ENCODE measurements at places on chromosomes 11 and 22.
A peak's percentile ranks its signal among the peaks of the same experiment; 100 is the strongest.

- no peak for DNase-seq
Observed at GRCh38 chr22:38131399-38131798, 20.9 kb upstream of the BAIAP2L2 start.

GRCh38 chr22:36430863-36431262, 43.1 kb upstream of the MYH9 start:
- no peak for DNase-seq

DNA sequence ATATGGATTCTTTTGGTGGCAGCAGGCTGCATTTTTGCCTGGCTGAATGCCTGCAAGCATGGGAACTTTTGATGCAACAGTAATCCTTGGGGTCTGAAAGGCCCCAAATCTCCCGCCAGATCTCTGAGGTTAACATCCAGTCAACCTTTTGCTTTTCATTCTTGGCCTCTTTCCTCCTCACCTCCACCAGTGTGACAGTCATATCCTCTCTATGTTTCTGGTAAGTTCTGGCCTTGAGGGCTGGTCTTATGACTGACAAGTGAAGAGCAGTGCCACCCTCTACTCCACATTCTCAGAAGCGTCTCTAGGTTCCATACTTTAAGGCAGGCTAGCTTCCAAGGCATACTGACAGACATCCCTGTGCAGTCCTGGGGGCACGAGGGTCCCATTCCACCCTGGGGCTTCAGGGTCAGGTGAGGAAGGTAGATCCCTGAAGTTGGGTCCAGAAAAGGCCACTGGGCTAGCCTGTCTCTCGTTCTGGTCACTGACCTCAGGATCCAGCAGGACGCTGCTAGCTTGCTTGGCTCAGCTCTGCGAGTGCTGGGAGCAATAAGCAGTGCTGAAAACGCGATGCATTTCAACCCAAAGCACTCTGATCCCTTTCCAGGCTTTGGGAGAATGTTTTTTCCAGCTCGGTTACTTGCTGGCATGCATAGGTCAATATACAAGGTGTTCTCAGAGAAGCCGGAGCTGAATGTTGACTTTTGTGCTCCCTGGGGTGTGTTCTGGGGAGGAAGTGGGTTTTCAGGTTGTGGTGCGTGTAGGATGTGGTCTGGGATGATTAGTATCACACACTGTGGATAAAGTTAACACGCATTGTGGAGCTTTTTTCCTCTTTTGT, 75.2 kb downstream of the PTPRJ start:
- DNase-seq: peak; percentile 68

DNA sequence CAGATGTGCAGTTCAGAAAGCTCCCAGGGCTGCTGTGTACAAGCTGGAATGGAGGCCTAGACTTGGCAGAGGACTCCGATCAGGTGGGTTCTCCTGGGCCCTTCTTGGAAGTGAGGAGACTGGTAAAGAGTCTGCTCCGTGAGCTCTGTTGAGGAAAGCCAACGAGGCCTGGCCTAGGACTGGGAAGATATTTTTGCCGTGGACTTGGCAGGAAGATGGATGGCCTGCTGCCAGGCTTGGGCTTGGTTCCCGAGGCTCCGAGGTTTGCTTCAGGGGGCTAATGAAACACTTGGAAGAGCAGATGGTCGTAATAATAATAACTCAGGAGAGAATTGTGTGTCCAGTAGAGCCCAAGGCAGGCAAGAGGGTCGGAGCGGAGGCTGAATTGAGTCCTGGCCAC, 3.9 kb downstream of the GALR3 start:
- DNase-seq: no peak

GRCh38 chr22:33887173-33887572, 33.1 kb downstream of the LARGE1 start:
- DNase-seq: no peak

DNA sequence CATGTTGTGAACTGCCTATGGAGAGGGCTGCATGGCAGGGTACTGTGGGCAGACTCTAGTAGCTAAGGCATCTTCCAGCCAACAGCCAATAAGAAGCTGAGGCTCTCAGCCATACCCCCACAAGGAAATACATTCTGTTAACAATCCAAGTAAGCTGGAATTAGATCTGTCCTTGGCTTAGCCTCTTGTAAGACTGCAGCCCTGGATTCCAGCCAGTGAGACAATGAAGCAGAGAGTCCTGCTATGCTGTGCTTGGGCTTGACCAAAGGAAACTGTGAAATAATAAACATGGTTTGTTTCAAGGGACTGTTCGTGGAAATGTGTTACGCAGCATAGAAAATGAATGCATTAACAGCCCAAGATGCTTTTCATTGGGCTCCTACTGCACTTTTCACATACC, 1097.4 kb upstream of the CCDC90B start:
- DNase-seq: no peak

DNA sequence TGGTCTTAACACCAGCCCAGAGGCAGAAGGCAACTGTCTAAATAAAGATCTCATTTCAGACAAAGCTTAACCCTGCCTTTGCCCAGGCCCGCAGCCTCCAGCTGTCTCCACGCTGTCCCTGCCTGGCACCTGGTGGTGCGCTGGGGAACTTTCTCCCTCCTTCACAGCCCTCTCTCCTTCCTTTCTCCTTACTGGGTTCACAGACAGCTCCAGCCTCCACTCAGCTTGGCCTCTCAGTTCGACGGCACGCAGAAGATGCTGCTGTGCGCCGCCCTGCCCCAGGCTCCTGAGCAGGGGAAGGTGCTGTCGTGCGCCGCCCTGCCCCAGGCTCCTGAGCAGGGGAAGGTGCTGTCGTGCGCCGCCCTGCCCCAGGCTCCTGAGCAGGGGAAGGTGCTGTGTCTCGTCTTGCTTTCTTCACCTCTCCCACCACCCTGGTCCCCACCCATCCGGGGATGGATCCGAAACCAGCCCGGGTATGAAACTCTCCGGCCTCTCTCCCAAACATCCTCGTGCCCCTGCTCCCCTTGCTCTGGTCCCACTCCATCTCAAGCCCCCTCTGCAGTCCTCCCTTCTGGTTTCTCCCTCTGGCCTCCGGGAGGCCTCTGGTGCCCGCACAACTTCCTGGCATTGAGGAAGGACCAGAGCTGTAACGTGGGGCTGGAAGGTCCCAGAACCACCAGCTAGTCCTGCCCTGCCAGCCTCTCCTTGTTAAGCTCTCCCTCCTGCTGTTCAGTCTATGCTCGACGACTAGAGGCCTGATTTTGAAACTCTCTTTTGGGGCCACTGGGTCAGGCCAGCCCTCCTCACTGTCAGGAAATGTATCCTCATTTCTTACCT, 22.9 kb upstream of the JAM3 start:
- peak; percentile 21 for DNase-seq

GRCh38 chr11:21806947-21807346, 385.9 kb upstream of the ANO5 start:
- DNase-seq: no peak

GRCh38 chr11:13260201-13260962, 17.2 kb upstream of the BMAL1 start:
- no peak for DNase-seq

DNA sequence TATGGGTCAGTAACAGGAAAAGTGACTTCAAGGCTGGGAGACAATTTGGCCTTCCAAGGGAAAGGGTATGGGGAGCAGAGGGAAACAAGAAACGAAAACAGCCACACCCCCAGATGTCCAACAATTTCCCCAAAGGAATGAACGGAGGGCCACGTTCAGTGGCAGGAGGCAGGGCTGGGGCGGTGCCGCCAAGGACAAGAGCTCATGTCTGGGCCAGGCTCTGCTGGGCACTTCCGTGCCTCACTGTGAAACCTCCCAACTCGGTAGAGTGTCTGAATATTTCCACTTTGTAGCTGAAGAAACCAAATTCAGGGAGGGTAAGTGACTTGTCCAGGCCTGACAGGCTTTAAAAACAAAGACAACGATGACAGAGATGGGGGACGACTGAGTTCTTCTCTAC, 11.9 kb downstream of the IFT27 start:
- DNase-seq: no peak

DNA sequence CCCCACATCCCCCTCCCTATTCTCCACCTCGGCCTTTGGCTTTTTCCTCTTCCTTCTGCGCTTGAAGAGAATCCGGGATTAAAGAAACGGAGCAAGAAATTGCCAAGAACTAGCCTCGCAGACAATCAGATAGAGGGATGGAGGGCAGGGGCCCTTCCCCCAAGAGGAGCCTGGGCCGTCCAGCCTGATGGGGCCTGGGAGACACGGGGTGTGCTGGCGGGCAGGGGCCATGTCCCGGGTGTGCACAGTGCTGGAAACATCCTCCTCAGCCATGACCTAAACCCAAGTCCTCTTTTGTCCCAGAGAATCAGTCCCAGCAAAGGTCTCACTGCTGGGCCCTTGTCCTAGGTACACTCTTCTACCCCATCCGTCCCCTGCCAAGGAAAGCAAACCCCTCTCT, 47.7 kb upstream of the LMO1 start:
- no peak for DNase-seq

DNA sequence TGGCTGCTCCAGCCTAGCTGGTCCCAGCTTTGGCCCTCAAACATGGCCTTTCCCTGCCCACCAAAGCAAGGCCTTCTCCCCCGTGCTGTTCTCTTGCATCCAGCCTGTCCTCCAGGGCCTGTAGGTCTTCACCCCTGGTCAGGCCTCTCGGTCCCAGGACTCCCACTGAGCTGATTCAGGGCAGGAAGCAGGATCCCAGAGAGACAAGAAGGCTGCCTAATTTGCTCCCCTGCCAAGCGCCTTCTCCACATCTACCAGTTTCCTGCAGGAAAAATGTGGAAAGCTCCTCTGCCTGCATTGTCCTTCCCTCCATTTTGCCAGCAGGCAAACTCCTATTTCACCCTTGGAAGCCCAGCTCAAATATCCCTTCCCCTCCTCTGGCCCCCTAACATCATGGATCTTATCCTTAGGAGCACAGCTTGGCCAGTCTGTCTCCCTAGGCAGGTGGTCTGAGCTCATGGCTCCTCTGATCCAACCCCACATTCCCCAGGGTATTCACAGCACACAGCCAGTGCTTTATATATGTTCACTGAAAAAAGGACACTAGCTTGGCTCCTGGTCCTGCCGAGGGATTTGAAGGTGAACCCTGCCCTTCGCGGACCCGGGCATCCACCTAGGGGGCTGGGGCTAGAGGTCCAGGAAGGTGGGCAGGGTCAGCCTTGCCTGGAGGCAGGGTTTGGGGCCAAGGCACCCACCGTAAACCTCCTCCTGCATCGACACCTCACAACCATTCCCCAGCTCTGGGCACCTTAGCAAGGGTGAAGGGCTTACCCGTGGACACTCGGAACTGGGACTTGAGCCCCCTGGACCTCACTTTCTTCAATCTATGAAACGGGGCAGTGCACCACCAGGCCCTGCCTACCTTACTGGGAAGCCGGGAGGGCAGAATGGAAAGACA, 968 bp downstream of the RHBDD3 start:
- DNase-seq: no peak

DNA sequence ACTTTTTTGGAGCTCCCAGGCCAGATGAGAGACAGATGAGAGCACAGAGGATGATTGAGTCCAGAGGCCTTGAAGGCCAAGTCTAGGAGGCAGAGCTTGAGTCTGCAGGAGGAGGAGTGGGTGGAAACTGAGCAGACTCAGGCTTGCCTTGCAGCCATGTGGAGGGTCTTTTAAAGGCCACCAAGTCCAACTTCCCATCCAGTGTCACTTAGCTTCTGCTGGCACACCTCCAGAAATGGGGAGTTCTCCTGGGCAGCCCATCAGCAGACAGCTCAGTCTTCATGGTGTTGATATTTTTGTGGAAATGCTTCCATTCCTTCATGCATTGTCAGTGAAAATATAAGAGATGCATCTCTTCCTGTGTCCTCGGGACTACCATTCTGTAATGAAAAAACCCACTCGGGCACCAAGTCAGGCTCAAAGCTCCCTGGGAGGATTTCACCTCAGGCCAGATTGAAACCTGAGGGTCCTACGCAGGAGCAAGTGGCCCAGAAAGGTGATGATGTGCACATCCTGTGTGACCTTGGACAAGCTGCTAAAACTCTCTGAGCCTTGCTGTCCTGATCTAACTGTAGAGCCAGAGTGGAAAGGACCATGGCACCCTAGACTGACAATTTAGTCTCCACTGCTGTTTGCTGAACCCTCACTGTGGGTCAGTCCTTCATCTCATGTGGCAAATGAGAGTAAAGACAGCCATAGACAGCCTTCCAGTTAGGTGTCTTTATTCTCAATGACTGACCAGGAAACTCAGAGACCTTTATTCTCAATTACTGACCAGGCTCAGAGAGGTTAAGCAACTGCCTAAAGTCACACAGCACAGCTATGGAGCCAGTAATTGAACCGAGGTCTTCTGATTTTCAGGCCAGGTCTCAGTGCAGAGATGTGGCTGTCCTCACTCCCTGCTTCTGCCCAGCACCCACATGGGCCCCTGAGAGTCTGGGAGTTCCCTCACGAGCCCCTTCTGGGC, 2.9 kb upstream of the LRRC32 start:
- DNase-seq: no peak

DNA sequence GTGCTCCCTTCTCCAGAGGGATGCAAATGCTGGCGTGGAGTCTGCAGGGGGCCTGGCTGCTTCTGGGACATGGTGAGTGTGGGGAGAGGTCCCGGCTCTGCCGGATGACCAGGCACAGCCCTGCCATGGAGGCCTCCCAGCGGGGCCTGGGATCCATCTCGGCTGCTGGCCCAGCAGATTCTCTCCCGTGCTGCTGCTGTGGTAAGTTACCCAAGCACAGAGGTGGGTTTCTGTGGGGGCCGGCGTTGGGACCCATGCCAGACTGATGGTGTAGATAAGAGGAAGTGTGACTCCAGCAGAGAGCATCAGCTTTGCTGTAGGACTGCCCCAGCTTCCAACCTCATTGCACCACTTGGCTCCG, 147.5 kb upstream of the B3GAT1 start:
- no peak for DNase-seq

DNA sequence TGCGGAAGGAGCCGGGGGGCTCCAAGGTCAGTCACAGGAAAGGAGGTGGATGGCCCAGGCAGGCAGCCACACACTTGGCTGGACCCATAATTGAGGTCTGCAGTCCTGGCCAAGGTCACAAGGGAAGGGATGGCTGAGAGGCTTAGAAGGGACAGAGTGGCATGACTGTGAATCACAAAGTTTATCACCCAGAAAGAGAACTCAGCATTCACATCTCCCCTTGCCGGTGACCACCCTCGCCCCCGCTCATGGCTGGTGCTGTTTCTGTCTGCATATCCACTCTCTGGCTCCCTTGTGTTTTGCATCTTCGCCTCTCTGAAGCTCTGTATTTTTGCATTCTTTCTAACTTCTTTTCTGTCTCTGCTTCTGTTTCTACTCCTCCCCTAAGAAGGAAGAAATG, 117.5 kb downstream of the FEZ1 start:
- no peak for DNase-seq

DNA sequence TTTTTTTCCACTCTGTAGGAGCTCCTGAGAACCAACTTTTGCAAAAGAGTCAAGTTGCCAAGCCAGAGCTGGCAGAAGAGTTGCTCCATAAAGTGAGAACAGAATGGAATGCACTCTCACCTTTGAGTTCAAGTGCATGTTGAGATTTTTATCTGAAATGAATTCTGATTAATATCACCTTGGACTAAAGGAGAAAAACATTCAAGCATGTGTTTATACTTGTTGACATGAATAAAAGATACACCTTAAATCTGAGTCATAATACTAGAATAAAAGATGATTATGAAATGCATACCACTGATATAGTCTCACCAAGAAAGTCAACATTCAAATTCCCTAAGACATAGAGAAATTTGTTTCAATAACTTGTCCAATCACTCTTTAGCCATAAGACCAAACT, 37.8 kb downstream of the ARL14EP start:
- no peak for DNase-seq

Data from CD4-positive, alpha-beta T cell treated with Interleukin-2 at 100 ng/mL for 4 hours (primary cell).